SJSA1 (cell line): ENCODE measurements at places on chromosomes 12 and 14.

DNA sequence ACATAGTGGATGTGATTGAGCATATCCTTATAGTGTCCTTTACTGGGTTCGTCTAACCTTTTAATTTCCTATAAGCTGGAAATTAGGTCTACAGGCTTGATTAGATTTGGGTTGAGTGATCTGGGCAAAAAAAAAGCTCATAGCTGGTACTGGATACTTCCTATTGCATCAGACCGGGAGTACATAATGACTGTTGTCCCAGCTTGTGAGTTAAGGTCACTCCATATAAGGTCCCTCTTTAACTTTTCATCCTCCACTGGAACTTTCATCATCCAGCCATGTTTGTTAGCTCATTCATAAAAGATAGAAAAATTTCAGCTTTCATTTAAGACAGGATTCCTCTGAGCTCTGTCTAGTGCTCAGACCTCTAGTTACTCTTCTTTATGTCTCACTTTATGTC lies 80.8 kb downstream of the C14orf132 start:
- DNase-seq = no peak

DNA sequence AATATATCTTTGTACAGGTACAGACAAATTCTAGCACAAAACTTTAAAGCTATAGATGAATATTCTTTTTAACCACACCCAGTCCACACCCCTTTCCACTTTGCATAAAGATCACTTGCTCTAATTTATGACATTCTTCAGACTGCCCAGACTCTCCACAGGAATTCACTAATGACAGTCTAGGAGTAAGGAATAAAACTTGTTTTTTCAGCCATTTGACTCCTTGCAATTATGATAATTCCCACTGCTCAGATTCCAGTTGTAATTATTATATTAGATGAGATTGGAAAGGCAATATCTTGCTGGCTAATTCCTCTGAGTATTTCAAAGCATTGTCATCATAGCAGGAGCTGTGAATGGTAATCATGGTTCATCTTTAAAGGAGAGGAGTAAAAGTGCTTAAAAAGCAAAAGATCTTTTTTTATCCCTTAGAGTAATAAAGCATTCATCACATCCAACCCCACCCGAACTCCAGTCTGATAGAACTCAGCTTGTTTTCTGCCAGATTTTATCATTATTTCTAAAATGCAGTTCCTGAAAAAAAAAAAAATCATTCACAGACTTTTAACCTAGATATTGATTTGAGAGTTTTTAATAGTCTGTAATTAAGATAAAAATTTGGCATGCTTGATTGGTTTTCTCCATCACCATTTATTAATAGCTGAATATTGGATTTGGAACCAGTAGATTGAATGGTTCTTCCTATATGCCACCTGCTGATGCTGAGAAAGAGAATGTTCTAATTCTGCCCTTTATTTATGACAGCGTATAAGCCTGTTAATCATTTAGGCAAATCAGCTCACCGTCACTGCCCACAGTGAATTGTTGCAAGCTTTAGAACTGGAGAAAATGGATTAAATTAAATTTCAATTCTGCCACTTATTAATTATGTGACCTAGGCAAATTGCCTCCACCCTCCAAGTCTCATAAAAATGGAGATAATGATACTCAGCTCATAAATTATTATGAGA lies 93.9 kb upstream of the RASSF8 start:
- no peak for DNase-seq

DNA sequence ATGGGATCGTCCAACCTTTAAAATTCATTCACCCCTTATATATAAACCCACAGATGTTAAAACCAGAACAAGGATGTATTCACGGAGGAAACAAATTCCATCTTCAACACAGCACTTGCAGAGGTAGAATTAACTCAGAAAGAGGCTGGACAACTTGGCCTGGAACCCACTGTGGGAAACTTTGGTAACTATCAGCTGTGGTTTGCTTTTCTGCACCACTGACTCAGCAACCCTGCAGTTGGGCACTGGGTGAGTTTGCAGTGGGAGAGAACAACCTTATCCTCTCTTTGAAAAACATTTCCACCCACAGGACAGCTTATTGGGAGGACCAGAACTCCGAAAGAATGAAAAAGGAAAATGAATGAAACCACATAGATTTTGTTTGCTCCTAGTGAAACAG lies 66.3 kb downstream of the ZNF664 start:
- DNase-seq = no peak

DNA sequence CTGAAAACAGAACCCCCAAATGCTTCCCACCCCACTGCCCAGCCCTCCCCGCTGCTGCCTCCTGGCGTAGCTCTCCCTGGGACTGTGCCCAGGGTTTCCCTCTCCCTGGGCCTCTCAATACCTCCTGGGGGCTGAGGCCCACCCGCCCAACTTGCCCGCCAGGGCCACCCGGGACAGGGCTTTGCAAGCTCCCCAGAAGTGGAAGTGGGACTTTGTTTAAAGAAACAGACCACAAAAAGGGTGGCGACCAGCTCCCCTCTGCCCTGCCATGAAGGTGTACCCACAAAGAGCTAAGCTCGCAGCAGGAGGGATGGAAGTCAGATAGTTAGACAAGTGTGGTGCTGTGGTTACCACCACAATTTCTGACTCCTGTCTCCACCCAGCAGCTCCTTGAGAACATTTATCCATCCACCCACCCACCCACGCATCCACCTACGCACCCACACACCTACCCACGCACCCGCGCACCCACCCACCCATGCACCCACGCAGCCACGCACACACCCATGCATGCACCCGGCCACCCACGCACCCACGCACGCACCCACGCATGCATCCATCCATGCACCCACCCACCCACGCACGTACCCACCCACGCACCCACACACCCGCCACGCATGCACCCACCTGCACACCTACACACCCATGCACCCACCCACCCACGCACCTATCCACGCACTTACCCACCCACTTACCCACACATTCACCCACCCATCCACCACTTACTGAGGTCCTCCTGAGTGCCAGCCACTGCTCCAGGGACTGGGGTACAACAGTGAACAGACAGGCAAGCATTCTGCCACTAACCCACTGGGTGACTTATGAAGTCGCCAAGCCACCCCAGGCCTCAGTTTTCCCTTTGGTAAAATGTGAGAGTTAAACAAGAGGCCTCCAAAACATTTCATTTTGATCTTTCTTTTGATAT lies 127.3 kb downstream of the SCARB1 start:
- DNase-seq = peak; percentile 63

DNA sequence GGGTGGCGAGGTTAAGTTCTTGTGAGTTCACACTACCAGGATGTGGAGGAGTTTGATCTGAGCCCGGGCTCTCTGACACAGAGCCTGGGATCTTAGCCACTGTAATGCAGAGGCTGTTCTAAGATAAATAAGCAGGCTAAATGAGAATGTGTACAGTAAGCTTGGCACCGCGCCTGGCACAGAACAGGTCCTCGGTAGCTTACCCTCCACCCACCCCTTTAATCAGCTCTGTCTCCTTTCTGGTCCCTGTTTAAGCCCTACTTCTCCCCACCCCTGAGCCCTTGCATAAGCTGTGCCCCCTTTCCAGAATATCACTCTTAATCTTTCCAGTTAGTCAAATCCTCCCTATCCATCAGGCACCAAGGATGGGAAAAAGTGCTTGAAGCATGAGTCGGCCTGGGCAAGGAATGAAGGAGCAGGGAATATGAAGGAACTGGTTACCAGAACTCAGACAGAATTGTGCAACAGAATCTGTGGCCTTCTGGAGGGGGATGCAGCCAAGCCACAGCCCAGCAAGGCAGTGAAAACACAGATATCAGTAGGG lies 32.8 kb upstream of the CMKLR1 start:
- no peak for DNase-seq

GRCh38 chr12:88691811-88692210 lies 111.5 kb upstream of the KITLG start:
- DNase-seq = no peak

- no peak for DNase-seq
Observed at GRCh38 chr12:109715310-109716091, 1.9 kb downstream of the FAM222A start.

GRCh38 chr12:69569236-69569635 lies 16.0 kb upstream of the CCT2 start:
- DNase-seq = no peak

DNA sequence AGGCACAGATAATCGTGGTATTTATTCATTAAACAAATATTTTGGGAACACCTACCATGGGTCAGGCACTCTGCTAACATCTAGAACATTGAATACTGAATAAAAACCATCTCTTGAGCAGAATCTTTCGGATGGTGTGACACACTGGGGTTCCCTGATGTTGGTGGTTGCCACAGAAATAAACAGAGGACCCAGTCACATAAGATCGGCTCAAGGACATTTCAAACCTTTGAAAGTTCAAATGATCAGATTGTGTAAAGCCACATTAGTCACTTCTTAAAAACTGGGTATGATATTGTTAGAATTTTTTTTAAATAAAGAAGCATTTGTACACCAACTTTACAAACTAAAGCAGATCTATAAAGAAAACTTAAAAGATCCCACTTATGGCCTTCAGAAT lies 39.0 kb downstream of the NR1H4 start:
- DNase-seq = no peak

GRCh38 chr12:59742841-59743240 lies 147.0 kb downstream of the SLC16A7 start:
- no peak for DNase-seq

DNA sequence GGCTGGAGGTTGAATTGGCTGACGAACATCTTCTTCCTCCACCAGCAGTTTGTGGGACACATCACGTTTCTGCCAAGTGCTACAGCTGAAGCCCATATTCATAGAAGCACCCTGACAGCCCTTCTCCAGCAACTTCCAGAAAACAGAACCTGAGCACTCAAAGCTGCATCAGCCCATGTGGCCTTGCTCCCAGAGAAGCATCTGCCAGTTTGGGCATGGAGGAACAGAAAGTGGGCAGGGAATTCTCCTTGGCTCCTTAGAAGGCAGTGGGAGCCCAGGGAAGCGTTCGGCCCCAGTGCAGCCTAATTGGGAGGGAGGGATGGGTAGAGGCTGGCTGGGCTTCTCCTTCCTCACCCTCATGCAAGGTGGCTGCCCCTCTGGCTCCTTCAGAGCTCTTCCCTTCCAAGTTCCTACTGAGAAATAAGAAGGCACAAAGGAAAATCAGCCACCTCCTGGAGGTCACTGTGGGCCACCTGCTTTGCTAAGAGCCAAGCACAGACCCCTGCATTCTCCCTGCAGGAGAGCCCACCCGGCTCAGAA lies 4.1 kb upstream of the NGB start:
- DNase-seq = no peak

DNA sequence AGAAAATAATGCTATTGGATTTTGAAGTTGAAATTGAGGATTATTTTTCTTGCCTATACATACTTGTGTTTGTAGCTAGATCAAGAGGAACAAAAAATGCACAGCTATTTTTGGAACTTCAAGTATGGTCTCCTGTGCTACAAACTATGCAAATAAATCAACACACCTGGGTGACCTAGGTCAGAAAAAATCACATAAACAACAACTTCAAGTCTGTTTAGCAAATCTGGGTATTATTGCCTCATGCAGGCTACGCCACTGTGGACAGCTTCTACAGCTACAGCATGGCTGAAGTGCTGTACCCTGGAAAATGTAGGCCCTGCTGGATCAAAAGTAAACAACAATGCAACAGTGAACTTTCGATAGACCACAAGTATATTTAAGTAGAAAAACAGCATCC lies 87.5 kb downstream of the SLC6A15 start:
- DNase-seq = no peak

- DNase-seq = no peak
Observed at GRCh38 chr12:109458771-109459208, 18.3 kb downstream of the KCTD10 start.

DNA sequence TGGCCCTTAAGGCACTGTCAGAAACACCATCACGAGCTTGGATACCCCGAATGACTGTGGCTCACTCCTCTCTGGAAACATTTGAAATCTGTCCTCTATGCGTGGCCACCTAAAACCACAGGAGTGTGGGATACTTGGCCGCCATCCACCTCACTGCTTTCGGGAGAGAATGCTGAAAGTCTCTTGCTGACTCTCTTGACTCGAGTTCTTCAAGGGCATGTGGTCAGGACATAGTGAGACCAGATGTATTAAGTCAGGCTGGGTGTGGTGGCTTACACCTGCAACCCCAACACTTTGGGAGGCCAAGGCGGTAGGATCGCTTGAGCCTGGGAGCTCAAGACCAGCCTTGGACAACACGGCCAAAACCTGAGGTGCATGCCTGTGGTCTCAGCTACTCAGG lies 174.7 kb upstream of the ALG10B start:
- DNase-seq = no peak

GRCh38 chr14:92690171-92691011 lies 58.0 kb downstream of the LGMN start:
- DNase-seq = no peak

DNA sequence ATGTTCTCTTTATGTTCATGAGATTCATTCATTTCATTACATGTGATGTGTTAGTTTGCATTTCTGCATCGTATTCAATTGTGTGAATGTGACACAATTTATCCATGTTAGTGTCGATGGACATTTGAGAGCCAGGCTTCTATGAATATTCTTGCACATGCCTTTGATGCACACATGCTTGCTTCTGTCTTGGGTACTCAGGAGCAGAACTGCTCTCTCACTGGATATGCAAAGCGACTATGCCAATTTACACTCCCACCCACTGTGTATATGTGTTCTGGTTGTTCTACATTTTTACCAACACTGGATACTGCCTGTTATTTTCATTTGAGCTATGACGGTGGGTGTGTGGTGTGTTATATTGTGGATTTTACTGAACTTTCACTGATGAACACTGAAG lies 84.3 kb upstream of the GTF2A1 start:
- DNase-seq = no peak

GRCh38 chr12:66598079-66598478 lies 80.8 kb downstream of the GRIP1 start:
- no peak for DNase-seq

DNA sequence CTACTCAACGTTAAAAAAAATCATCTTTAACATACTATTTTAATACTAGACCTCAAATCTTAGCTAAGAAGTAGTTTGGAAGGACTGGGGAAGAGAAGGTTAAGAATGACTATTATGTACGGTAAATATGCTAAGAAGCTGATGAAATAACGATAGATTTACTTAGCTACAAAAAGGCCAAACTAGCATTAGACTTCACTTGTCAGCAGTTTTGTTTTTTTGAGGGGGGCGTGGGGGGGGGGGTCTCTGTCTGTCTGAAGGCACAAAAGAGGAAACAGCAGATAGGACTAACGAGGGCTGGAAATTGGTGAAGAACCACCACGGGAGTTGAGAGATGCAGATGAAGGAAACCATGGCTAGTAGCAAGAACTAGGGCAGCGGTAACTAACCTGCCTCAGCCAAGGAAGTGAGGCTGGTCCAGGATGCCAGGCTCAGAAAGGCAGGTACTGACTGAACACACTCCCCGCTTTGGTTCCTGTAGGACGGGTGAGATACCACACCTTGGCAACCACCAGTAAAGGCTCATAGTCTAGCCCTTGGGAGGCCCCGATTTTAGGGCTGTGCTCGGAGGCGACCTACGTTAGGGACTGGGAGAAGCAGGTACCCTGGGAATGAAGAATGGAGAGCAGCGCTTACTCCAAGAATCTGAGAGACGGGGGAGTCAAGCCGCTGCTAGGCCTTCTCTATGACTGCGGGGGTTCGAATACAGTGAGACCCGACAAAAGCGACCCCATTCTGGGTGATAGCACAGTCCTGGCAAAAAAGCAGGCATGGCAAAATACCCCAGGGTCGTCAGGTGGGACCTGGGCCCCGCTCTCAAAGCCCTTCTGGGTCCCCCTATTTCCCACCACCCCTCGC lies 675 bp downstream of the NEDD8 start:
- DNase-seq = no peak
